ENCODE measurements at places on chromosomes 16 and 17.

- no peak for DNase-seq
Measured at GRCh38 chr16:72174726-72175125, 2.8 kb upstream of the PMFBP1 start.

DNA sequence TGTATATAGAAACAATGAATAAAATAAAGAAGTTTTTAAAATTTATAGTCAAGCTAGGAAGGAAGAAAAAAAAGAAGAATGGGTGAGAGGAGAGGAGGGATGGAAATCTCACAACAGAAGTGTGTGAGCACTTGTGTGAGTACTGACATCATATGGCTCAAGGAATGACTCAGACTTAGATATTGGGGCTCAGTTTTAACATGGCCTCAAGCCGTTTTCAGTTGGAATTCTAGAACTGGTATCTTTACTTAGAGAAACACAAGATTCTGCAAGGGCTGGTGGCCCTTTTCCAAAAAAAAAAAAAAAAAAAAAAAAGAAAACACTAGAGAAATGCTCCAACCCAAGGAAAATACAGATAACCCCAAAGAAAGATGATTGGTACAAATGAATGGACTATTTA is 55.1 kb downstream of the STXBP4 start:
- DNase-seq = no peak

DNA sequence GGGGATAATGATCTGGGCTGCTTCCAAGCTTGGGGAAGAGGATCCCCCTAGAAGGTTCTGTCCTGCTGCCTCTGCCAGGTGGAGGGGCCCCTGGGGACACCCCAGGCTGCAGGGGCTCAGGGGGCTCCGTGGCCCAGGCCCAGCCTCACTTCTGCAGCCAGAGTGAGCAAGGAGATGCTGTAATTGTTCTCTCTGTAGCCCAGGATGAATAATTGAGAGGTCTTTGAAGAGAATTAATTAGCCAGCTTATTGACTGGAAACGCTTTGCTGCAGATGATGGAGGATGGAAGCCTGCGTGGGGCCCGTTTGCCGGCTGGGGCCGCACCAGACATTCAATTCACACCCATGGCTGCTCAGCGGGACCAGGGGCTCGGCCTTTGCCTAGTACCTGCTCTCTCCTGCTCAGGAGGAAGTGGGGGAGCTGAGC is 38.5 kb downstream of the TMEM235 start:
- no peak for DNase-seq

DNA sequence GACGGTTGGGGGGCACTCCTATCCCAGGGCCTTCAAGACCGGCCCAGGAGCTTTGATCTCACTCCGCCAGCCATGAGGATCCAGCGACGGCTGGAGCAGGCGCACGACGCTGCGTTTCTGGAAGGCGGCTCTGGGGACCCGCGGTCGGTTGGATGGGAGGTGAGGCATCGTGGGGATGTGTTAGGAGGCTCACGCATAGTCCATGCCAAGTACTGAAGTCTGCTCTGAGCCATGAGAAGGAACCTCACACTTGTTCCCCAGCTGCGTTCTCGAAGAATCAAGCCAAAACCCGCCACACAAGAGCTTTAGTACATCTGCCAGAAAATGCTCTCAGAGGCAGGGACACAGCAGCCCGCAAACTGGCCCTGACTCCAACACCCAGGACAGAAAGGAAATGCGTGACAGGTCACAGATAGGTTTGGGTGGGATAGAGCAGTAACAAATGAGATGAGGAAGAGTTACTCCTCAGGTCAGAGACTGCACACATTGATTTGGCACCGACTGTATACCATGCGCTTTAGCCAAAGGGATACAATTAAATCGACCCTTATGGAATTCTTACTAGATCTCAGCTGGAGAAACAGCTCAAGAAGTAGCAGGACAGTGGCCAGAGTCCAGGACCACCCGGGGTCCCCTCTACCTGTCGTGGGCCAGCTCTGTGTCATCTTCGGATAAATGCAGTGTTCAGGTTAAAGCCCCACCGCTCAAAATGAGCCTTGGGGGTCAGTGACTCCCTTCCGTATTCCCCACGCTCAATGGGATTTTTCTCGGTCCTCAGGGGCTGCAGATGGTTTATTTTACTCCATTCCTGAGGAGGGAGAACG is 6.7 kb upstream of the GSG1L start:
- DNase-seq = peak; percentile 8

GRCh38 chr16:82609140-82609539 is 17.6 kb upstream of the CDH13 start:
- no peak for DNase-seq

DNA sequence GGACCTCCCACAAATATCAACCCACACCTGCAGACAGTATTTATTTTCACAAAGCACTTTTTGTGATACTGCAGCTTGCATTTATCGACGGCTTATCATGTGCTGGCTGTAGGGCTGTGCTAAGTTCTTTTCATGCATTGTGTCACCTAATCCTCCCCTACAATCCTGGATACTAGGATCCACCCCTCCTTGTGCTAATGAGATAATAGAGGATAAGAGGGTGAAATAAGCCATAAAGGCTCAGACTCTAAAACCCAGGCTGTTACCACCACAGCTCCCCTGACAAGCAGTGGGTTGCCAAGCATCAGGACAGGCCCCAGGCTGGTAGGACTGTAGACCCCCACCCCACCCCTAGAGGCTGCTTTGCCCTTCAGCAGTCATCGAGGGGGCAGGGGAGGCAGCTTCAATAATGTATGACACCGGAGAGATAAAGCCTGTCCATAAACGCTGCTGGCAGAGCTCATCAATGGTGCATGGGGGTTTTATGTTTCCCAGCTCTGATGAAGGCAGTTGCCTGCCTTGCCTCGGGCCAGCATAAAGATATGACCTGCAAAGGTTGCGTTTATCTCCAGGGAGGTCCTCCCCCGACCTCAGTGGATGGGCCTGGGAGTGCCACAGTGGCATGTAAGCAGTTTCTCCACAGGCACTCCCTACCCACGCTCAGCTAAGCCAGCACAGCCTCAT is 73.9 kb upstream of the C16orf82 start:
- no peak for DNase-seq

- no peak for DNase-seq
Measured at GRCh38 chr16:20928774-20929411, 28.3 kb downstream of the LYRM1 start.

GRCh38 chr17:20966870-20967269 is 75.9 kb downstream of the USP22 start:
- no peak for DNase-seq

DNA sequence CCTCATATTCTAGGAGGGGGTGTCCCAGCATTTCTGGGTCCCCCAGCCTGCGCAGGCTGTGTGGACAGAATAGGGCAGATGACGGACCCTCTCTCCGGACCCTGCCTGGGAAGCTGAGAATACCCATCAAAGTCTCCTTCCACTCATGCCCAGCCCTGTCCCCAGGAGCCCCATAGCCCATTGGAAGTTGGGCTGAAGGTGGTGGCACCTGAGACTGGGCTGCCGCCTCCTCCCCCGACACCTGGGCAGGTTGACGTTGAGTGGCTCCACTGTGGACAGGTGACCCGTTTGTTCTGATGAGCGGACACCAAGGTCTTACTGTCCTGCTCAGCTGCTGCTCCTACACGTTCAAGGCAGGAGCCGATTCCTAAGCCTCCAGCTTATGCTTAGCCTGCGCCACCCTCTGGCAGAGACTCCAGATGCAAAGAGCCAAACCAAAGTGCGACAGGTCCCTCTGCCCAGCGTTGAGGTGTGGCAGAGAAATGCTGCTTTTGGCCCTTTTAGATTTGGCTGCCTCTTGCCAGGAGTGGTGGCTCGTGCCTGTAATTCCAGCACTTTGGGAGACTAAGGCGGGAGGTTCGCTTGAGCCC is 11.6 kb downstream of the STH start:
- DNase-seq = no peak

- no peak for DNase-seq
Measured at GRCh38 chr16:2816751-2817339, at the start of gene PRSS21. TSS of gene PRSS21 (plus strand) at chr16:2817237. CDS start at chr16:2817269, 32 bp downstream.

GRCh38 chr17:28033972-28034714 is 8.3 kb upstream of the NLK start:
- no peak for DNase-seq

DNA sequence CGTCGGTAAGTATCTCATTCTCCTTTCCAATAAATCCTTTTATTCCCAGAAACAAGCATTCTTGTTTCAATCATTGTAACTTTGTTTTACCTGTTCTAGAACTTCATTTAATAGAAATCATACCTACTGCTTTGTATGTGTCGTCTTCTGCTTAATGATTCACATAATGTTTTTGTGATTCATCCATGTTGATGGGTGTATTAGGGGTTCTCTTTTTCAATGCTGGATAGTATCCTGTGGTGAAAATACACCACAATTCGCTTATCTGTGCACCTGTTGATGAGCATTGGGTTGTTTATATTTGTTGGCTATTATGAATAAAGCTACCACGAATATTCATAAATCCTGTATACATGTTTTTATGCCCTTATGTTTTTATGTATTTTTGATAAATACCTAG is 703.2 kb downstream of the MAF start:
- DNase-seq = no peak

- DNase-seq = no peak
Measured at GRCh38 chr17:81250286-81251093, 11.4 kb downstream of the NDUFAF8 start.

- no peak for DNase-seq
Measured at GRCh38 chr17:38914741-38915638, 10.4 kb upstream of the LASP1NB start.

DNA sequence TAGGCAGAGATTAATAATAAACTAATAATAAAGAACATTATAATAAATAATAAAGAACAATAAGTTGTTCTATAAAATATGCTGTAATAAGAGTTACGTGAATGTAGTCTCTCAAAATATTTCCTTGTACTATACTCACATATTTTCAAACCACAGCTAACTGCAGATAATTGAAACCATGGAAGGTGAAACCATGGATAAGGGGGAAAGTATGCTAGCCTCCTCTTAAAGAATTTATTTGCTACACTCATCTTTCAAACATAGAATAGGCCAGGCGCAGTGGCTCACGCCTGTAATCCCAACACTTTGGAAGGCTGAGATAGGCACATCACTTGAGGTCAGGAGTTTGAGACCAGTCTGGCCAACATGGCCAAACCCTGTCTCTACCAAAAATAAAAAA is 18.5 kb downstream of the CYTH1 start:
- no peak for DNase-seq

GRCh38 chr17:77528516-77529327 is 388.0 kb downstream of the SEC14L1 start:
- no peak for DNase-seq

- DNase-seq = peak; percentile 91
Measured at GRCh38 chr16:31073142-31073969, 684 bp downstream of the ZNF668 start.

DNA sequence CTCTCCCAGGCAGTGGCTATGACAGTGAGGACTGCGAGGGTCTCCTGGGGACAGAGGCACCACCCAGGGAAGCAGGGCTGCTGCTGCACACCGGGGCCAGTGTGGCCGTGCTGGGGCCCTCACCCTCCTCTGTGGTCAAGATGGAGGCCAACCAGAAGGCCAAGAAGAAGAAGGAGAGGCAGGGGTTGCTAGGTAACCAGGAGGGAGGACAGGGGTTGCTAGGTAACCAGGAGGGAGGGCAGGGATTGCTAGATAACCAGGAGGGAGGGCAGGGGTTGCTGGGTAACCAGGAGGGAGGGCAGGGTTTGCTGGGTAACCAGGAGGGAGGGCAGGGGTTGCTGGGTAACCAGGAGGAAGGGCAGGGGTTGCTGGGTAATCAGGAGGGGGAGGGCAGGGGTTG is 55.2 kb downstream of the ACTG1 start:
- DNase-seq = no peak

DNA sequence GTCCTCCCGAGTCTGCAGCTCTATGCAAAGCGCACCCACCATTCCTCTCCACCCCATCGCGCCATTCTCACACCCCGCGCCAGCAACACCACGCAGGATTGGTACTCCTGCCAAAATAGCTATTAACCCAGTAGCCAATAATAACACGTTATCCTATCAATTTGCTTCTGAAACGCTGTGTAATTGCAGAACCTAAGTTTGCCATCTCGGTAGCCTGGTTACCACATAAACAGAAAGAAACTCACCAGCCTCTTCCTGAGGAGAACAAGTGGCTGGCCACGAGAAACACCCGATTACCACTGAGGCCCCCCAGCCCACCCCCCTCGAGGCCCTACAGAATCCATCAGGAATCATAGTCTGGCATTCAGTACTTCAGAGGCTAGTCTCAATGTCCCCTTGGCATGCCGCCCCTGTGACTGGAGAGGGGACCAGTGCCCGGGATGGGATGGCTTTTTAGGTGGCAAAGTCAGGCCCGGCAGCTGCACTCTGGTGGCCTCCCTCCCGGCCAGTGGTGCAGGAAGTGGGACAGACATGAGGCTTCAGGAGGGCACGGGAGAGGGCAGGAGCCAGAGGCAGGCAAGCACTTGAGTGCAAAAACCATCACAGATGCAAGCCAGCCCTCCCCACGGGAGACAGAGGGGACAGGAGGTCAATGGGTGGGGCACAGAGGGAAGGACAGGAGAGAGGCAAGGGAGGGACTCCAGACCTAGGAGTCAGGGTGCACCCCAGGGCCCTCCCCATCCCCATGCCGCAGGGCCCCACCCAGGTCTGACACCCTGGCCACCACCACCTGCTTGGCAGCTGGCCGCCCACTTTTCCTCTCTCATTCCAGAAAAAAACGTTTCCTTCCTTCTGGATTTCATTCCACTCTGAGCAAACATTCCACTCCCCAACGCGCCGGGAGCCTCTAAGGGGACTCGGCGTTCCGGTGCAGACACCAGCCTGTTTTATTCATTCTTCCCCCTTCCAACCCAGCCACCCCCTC is 192.5 kb downstream of the ZNF423 start:
- DNase-seq = no peak

GRCh38 chr17:66945147-66945835 is 19.2 kb upstream of the CACNG4 start:
- no peak for DNase-seq

DNA sequence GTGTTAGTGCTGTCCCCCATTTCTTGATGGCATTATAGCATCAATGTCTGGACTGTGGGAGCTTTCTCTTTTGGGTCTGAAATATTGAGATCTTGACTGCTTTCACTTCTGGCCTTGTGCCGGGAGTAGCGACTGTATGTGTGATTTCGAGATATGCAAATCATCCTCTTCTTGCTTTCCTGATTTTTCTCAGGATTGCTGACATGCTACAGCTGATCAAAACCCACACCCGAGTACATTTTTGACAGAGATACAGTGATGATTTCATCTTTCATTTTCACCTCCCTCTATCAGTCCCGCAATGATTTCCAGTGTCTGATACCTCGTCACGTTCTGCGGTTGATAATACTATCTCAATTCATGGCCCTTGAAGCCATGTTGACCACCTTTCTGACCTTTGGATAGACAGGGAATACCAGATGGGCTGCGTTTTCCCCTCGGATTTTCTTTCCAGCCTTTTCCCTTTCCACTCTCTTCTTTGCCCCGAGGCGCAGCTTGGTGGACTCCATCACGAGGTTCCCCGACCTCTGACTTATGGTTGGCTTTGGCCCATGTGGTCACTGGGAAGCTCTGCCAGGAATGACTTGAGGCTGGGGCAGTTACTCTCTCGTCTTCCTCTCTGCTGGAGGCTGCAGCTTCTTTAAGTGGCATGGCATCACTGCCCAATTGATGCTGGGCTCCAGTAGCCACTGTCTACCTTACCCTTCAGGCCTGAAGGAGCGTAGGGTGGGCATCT is 184.4 kb downstream of the SNX29 start:
- DNase-seq = no peak

- no peak for DNase-seq
Measured at GRCh38 chr16:3876160-3876559, 4.4 kb downstream of the CREBBP start.
